Activated CD4-positive, alpha-beta T cell treated with anti-CD3 and anti-CD28 coated beads, Interleukin-2, amount 10 ng/mL, durations not matched to agents 7 days and 5 days (primary cell): ENCODE measurements at places on chromosomes 11 and 22. TPM values are rescaled to one million over a fixed set of nuclear protein-coding genes. Genes with fewer than 3 reads are reported as not detected.

The MPPED2 gene
- not detected for total RNA-seq

The PNPLA3 gene
- total RNA-seq = not detected

The NRXN2 gene
- 0.07 TPM for total RNA-seq

The NR1H3 gene
- 8.4 TPM for total RNA-seq

The GLB1L2 gene
- total RNA-seq = 2.4 TPM

The RIBC2 gene
- 4.8 TPM for total RNA-seq

The MMP11 gene
- total RNA-seq = 0.50 TPM

The DMC1 gene
- 12.3 TPM for total RNA-seq

- H3K27ac ChIP-seq = no peak overlapping the region
- H3K36me3 ChIP-seq = no peaks in the 10 kb centered on the region
Measured at GRCh38 chr11:2330696-2331095, 28.9 kb downstream of the TSPAN32 start.

DNA sequence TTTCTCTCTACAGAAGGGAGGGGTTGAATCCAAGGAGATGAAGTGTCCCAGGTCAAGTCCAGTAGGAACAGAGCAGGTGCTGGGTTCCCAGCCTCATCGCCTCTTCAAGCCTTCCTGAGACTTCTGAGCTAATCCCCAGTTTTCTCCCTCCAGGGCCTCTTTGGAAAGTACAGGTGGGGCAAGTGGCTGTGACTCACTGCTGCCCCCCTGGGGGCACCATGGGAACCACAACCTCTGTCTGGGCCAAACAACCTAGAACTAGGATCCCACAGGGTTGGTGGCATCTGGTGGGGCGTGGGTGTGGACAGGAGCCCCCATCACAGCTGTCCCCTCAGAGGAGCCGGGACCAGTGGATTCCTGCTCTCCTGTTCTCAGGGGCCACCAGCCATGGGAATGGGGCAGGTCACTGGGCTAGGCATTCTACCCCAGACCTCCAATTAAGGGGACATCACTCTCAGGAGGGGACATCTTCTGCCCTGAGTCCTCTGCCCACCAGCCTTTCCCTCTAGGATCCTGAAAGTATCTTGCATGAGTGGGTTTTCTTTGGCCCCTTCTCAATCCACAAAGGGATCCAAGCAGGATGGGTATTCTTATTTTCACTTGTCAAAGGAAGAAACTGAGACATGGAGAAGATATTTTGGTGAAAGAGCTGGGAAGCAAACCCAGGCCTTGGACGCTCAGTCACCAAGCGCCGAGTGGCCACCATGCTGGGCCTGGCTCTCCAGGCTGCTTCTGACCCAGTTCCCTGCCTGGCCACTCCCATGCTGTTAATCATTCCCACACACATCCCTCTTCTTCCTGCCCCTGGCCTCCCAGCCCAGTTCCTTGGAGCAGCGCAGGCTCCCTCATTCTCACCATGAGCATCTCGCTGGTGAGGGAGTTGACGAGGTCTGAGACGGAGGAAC is 23.8 kb downstream of the LRRC10B start:
- no peak overlapping the region for H3K4me3 ChIP-seq
- DNase-seq = peak; percentile 49
- no peaks in the 10 kb centered on the region for H3K36me3 ChIP-seq
- no peak overlapping the region for H3K27ac ChIP-seq
- H3K27me3 ChIP-seq = no peaks in the 10 kb centered on the region

DNA sequence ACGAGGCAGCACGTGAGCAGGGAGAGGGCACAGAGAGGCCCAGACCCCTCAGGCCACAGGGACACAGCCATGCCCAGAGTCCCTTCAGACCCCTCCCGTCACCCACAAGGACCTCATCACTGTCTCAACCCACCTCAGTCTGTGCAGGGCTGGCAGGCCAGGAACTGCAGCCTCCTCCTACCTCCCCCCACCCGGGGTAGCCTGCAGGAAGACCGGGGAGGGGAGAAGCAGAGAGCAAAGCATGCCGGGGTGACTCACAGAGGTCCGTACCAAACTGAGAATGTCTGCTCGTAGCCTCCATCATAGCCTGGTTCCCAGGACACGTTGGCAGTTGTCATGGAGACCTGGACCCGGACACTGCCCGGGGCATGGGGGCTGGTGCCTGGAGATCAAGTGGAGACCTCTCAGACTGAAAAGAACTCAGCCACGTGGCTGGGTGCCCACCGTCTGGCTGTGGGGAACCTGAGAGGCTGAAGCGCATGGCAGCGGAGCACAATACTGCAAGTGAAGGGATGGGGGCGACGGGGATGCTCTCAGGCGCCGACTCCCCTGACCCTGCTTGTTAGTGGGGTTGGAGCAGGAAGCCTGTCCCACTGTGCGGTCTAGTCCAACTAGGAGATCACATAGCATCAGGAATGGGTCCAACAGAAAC is 27.2 kb downstream of the IGSF9B start:
- H3K4me1 ChIP-seq = peaks cover 54% of the 10 kb centered on the region
- H3K27ac ChIP-seq = peak overlapping the region; percentile 90
- DNase-seq = no peak
- H3K27me3 ChIP-seq = no peaks in the 10 kb centered on the region

DNA sequence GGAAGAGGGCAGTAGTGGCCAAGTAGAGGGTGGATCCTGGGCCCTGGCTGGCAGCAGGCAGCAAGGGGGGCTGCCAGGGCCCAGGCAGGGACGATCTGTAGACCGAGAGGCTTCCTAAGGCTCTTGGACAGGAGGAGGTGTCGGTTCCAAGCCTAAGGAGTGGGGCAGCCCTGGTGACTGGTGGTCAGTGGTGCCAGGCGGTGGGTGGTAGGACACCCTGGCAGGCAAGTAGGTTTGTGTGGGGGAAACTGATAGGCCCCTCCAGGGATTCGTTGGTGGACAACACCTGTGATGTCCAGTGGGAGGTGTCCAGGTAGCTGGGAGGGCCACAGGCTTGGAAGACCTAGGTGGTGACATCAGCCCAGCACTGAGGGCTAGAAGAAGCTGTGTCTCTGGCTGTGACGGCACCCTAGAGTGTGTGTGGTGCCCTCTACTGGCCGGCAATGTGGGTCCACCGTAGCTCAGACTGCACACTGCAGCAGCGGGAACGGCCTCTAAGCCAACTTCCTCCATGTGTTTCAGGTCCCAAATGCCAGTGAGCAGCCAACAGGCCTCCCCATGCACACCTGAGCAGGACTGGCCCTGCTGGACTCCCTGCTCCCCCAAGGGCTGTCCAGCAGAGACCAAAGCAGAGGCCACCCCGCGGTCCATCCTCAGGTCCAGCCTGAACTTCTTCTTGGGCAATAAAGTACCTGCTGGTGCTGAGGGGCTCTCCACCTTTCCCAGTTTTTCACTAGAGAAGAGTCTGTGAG is 9.4 kb upstream of the SAMM50 start:
- H3K36me3 ChIP-seq = no peaks in the 10 kb centered on the region
- peak; percentile 76 for DNase-seq
- peaks cover 4% of the 10 kb centered on the region for H3K27me3 ChIP-seq
- H3K4me3 ChIP-seq = no peak overlapping the region

- H3K36me3 ChIP-seq = no peaks in the 10 kb centered on the region
- no peak for DNase-seq
- H3K27me3 ChIP-seq = peaks cover 7% of the 10 kb centered on the region
- no peaks in the 10 kb centered on the region for H3K4me1 ChIP-seq
- no peak overlapping the region for H3K4me3 ChIP-seq
- H3K27ac ChIP-seq = no peak overlapping the region
Measured at GRCh38 chr11:121099885-121100284, 1.2 kb upstream of the TECTA start.

- H3K36me3 ChIP-seq = no peaks in the 10 kb centered on the region
- H3K4me3 ChIP-seq = no peak overlapping the region
- H3K4me1 ChIP-seq = no peaks in the 10 kb centered on the region
- H3K27me3 ChIP-seq = no peaks in the 10 kb centered on the region
- DNase-seq = no peak
Measured at GRCh38 chr22:34015642-34016041, 95.4 kb upstream of the LARGE1 start.

DNA sequence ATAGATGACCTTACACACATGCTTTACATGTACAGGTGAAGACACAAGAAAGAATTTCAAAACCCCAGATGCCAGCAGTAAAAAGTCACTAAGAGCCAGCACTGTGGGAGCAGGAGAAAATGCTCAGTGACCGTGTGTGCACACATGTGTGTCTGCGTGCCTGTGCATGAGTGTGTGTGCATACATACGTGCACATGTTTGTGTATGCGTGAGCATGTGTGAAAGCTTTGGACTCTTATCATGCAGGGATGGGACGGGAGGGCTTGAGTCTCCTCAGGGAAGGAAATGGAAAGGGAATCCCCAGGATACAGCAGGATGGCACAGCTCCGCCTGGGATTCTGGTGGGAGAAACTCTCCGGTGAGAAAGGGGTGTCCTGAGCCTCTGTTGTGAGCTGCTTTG is 121.5 kb upstream of the B3GAT1 start:
- peaks cover 14% of the 10 kb centered on the region for H3K27me3 ChIP-seq
- H3K4me1 ChIP-seq = no peaks in the 10 kb centered on the region
- DNase-seq = no peak
- H3K27ac ChIP-seq = no peak overlapping the region
- no peak overlapping the region for H3K4me3 ChIP-seq
- no peaks in the 10 kb centered on the region for H3K36me3 ChIP-seq

DNA sequence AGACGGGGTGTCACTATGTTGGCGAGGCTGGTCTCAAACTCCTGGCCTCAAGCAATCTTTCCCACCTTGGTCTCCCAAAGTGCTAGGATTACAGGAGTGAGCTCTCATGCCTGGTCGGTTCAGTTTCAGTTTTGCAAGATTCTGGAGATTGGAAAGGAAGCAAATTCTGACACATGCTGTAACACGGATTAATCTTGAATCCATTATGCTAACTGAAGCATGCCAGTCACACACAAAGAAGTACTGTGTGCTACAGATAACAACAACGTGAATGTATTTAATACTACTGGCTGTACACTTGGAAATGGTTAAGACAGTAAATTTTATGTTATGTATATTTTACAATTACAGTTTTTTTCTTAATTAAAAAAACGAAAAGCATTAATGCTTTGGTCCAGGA is 107.6 kb downstream of the MED15 start:
- H3K4me3 ChIP-seq = no peak overlapping the region
- no peaks in the 10 kb centered on the region for H3K36me3 ChIP-seq
- DNase-seq = no peak
- peaks cover 4% of the 10 kb centered on the region for H3K27me3 ChIP-seq
- H3K4me1 ChIP-seq = no peaks in the 10 kb centered on the region
- no peak overlapping the region for H3K27ac ChIP-seq

DNA sequence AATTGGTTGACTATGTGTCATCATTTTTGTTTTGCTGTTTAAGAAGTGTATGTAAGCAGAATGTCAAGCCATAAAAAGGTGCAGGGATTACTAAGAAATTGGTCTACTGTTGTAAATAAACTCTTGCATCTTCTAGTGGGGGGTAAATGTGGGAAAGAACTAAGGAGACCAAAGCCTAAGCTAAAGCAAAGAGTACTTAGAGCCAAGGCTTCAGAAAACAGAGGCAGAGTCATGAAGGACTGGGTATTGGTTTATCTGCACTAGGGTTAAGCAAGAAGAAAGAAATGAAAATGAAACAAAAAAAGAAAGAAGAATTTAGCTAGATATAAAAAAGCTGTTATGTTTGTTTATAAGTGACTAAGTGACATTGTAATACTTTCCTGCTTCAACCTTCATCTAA is 628.1 kb downstream of the METTL15 start:
- H3K27ac ChIP-seq = no peak overlapping the region
- DNase-seq = no peak
- no peak overlapping the region for H3K4me3 ChIP-seq
- no peaks in the 10 kb centered on the region for H3K4me1 ChIP-seq
- no peaks in the 10 kb centered on the region for H3K36me3 ChIP-seq
- H3K27me3 ChIP-seq = no peaks in the 10 kb centered on the region

- H3K36me3 ChIP-seq = no peaks in the 10 kb centered on the region
- H3K27ac ChIP-seq = no peak overlapping the region
- H3K4me3 ChIP-seq = no peak overlapping the region
- DNase-seq = no peak
- no peaks in the 10 kb centered on the region for H3K4me1 ChIP-seq
Measured at GRCh38 chr22:45204819-45205218, 35.9 kb downstream of the KIAA0930 start.

GRCh38 chr11:68386331-68386978 is 74.1 kb downstream of the LRP5 start:
- H3K27me3 ChIP-seq = no peaks in the 10 kb centered on the region
- no peak for DNase-seq
- no peak overlapping the region for H3K27ac ChIP-seq
- H3K36me3 ChIP-seq = no peaks in the 10 kb centered on the region
- H3K4me3 ChIP-seq = no peak overlapping the region

GRCh38 chr11:64437426-64437825 is 78.5 kb downstream of the RPS6KA4 start:
- no peaks in the 10 kb centered on the region for H3K4me1 ChIP-seq
- H3K27ac ChIP-seq = no peak overlapping the region
- no peaks in the 10 kb centered on the region for H3K36me3 ChIP-seq
- H3K4me3 ChIP-seq = no peak overlapping the region

- peaks cover 49% of the 10 kb centered on the region for H3K4me1 ChIP-seq
- no peaks in the 10 kb centered on the region for H3K27me3 ChIP-seq
- H3K4me3 ChIP-seq = peak overlapping the region; percentile 87
Measured at GRCh38 chr22:20080776-20081654, 974 bp downstream of the DGCR8 start.

DNA sequence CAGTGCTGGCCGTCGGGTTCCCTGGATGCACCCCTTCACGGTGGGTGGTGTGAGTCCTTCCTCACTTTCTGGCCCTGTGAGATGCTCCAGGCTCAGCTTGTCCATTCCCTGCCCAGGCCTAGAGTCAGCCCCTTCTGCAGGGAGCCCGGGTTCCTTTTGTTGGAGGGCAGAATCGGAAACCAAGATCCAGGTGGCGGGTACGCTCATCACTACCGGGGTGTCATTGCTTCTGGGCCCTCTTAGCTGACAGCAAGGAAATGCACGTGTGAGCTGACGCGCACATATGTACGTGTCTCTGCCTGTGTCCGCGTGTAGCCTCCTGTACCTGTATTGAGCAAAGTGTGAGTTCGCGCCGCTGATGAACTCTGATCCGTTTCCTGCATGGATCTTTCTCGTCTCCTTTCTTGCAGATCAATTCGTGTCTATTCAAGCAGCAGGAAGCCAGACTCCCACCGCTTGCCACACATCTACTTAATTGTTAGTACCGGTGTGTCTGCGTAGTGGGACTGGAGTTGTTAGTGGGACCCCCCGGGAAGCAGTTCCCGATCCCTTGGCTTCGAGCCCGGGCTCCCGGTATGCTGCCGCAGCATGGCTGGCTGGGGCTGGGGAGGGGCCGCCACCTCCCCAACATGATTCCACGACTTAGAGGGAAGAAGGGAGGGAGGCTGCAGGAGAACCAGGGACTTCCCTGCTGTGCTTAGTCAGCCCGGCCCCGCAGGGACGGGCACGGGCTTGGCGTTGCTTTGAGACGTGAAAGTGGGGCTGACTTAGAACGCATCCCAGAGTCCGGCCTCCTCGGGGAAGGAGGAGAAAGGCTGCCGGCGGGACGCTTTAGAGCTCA is 35.9 kb upstream of the GRAMD4 start:
- H3K4me1 ChIP-seq = peaks cover 55% of the 10 kb centered on the region
- no peak overlapping the region for H3K27ac ChIP-seq
- H3K36me3 ChIP-seq = peaks cover 2% of the 10 kb centered on the region
- no peak for DNase-seq

GRCh38 chr11:113181094-113181493 is 133.3 kb upstream of the TTC12 start:
- H3K27ac ChIP-seq = no peak overlapping the region
- H3K4me1 ChIP-seq = no peaks in the 10 kb centered on the region
- DNase-seq = no peak
- H3K27me3 ChIP-seq = peaks cover 2% of the 10 kb centered on the region
- no peaks in the 10 kb centered on the region for H3K36me3 ChIP-seq

GRCh38 chr11:66720223-66720898 is 8.7 kb downstream of the SPTBN2 start:
- peak; percentile 60 for DNase-seq
- H3K36me3 ChIP-seq = no peaks in the 10 kb centered on the region
- peaks cover 16% of the 10 kb centered on the region for H3K4me1 ChIP-seq
- peaks cover 18% of the 10 kb centered on the region for H3K27me3 ChIP-seq
